KBM-7 (cell line): ENCODE measurements at places on chromosomes 16 and 17.
A peak's percentile ranks its signal among the peaks of the same experiment; 100 is the strongest.

- DNase-seq, result peak; percentile 72
Measured at GRCh38 chr16:19809121-19809635, 75.5 kb downstream of the GPRC5B start.

- no peak for DNase-seq
Measured at GRCh38 chr17:13378361-13378760, 223.4 kb downstream of the HS3ST3A1 start.

- DNase-seq, result no peak
Measured at GRCh38 chr17:13288248-13288647, 270.4 kb upstream of the ELAC2 start.

DNA sequence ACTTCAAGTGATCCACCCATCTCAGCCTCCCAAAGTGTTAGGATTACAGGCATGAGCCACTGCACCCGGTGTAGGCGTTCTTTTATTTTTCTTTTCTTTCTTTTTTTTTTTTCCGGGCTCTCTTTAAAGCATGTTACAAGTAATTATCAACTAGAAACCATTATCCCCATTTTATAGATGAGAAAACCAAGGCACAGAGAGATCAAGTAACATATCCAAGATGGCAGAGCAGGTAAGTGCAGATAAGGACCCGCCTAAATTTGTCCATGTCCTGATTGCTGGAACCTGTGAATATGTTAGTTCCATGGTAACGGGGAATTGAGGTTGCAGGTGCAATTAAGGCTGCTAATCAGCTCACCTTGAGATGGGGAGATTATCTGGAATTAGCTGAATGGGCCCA lies 54.4 kb downstream of the MFSD11 start:
- no peak for DNase-seq

- no peak for DNase-seq
Measured at GRCh38 chr17:3919123-3919624, 2.9 kb upstream of the P2RX1 start.

GRCh38 chr16:80167657-80168390 lies 373.0 kb upstream of the DYNLRB2 start:
- no peak for DNase-seq

DNA sequence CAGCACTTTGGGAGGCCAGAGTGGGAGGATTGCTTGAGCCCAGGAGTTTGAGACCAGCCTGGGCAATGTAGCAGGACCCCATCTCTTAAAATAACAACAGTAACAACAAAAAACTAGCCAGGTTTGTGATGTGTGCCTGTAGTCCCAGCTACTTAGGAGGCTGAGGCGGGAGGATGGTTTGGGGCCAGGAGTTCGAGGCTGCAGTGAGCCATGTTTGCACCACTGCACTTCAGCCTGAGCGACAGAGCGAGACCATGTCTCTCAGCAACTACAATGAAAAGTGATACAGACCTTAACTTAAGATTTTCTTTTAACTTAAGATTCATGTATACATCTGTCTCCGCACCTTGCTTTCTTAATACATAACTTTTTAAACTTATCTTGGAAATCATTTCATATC lies 17.2 kb downstream of the NKD1 start:
- no peak for DNase-seq

- DNase-seq, result no peak
Measured at GRCh38 chr17:6476076-6476809, 32.0 kb downstream of the PIMREG start.

- DNase-seq, result no peak
Measured at GRCh38 chr16:12513076-12513790, 290.5 kb downstream of the CPPED1 start.

DNA sequence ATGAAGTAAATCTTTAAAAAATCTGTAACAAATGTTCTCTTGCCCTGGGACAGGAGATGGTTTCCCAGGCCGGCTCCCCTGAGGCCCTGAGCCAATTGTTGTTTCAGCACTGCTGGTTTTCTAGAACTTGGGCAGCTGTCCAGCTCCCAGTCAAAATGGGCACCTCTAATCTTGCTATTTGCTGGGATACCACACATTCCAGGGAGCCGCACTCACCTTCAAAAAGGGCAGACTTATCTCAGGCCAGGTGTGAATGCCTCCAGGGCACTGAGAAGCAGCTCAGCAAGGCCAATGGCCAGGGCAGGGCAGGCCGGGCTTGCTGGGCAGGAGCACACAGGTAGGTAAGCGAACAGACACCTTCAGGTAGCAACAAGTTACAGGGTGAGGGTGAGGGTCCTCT lies 24.4 kb downstream of the TRIM16 start:
- DNase-seq, result no peak

DNA sequence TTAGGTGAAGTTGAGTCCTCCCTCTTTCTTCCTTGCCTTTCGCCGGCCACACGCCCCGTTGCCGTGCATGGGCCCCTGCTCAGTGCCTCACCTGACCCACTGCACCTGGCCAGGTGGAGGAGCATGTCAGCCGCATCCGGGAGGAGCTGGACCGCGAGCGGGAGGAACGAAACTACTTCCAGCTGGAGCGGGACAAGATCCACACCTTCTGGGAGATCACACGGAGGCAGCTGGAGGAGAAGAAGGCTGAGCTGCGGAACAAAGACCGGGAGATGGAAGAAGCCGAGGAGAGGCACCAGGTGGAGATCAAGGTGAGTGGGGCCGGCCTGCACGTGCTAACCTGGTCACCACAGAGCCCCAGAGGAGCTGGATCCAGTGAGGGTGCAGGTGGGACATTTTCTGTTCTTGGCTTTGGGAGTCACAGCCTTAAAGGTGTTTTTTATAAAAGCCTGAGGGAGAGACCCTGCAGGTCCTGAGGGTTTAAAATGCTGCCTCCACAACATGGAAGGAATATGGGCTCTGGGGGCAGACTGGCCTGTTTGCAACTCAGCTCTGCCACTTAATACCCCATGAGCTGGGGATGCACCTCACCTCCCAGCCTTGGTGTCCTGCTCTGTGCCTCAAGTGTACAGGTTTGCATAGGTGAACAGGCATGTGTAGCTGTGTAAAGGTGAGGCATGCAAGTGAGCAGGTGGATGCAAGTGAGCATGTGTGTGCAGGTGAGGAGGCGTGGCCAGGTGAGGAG lies 12.1 kb upstream of the DBNDD1 start:
- DNase-seq, result peak; percentile 20

DNA sequence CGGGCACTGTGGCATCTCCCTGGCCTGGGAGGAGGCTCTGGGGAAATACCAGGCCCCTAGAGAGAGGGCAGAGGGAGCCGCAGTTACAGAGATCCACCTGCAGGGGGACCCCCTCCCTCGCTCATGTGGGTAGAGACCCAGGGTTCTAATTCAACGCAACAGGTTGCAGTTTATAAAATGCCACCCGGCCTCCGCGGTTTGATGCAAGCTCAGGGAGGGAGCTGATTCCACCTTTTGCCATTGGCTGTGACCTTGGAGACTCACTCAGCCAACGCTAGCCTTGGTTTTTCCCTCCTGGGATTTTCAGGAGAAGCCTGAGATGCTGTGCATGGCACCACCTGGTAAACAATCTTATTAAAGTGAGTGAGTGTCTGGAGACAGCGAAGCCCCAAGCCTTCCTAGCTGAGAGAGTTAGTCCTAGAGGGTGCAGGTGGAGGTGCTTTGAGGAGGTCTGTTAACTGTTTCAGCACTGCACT lies 12.1 kb downstream of the TTLL6 start:
- peak; percentile 70 for DNase-seq

DNA sequence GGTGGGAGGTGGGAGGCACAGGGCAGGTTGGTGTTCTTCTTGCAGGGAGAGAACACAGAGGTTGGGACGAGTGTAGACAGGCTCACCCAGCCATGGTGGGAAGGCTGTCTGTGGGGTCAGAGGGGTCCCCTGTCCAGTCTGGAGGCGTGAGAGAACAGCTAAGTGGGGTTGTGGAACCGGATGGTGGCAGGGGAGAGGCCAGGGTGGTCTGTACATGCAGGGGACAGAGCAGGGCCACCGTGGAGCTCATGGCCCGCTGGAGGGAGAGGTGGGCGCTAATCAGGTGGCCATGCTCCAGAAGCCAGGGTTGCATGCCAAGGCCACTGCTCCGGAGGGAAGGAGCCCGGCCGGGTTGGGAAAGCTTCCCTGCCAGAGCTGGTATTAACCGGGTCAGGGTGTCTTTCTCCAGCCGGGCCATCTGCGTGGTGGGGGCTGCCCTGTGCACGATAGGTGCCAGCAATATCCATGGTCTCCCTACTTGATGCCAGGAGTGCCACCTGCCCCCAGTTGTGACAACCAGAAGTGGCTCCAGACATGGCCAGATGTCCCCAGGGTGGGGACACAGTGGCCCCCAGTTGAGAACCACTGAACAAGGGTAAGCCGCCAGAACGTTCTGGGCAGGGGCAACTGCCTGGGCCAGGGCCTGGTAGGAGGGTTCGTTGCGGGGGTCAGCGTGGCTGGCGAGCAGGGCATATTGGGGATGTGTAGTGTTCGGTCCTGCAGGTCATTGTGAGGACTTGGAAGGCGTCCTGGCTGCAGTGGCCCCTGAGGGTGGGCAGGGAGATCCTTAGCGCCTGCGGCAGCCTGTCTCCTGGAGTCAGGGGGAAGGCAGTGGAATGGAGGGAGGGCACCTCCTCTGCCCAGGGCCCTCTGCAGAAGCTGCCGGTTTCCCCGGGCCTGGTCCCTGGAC lies 5.1 kb downstream of the SNN start:
- no peak for DNase-seq

DNA sequence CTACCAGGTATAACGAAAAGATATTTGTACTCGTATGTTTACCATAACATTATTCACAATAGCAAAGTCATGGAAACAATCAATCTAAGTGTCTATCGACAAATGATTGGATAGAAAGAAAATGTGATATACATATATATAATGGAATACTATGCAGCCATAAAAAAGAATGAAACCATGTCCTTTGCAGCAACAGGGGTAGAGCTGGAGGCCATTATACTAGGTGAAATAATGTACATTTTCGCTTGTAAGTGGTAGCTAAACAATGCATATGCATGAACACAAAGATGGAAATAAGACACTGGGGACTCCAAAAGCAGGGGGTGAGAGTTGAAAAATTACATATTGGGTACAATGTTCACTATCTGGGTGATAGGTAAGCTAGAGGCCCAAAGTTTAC lies 124.0 kb downstream of the MYO1D start:
- no peak for DNase-seq

- DNase-seq, result peak; percentile 42
Measured at GRCh38 chr17:751269-752001, 629 bp downstream of the GEMIN4 start.

- peak; percentile 80 for DNase-seq
Measured at GRCh38 chr16:88464447-88465318, 11.6 kb downstream of the ZFPM1 start.

GRCh38 chr17:2235792-2236366 lies 67.7 kb downstream of the SMG6 start:
- DNase-seq, result no peak

- no peak for DNase-seq
Measured at GRCh38 chr16:588639-588888, 1.3 kb upstream of the RAB40C start.

- peak; percentile 35 for DNase-seq
Measured at GRCh38 chr16:67663151-67663876, 2.6 kb downstream of the PARD6A start.

DNA sequence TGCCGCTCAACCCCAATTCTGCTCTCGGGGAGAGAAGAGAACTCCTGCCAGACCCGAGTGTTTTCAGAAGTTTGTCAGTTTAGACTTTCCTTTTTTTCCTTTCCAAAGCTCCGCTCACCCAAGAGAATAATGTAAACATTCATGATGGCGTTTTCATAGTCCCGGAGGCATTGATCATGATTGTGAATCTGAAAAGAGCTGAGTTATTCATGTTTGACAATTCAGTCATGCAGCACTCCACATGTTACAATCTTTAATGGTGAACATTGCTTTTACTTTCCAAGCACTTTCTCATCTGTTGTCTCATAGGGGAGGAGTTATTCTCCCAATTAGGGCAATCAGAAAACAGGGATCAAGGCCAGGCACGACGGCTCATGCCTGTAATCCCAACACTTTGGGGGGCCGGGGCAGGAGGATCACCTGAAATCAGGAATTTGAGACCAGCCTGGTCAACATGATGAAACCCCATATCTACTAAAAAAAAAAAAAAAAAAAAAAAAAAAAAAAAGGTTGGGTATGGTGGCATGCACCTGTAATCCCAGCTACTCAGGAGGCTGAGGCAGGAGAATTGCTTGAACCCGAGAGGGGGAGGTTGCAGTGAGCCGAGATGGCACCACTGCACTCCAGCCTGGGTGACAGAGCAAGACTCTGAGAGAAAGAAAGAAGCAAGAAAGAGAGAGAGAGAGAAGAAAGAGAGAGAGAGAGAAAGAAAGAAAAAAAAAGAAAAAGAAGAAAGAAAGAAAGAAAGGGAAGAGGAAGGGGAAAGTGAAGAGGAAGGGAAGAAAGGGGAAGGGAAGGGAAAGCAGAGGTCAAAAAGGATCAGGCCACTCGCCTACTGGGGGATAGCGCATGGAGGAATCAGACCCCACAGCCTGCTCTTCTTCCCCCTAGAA lies 70.0 kb upstream of the TNRC6C start:
- DNase-seq, result no peak

- no peak for DNase-seq
Measured at GRCh38 chr17:17535957-17536356, 39.8 kb upstream of the RASD1 start.

GRCh38 chr17:17713839-17714238 lies 32.6 kb downstream of the RAI1 start:
- DNase-seq, result no peak

DNA sequence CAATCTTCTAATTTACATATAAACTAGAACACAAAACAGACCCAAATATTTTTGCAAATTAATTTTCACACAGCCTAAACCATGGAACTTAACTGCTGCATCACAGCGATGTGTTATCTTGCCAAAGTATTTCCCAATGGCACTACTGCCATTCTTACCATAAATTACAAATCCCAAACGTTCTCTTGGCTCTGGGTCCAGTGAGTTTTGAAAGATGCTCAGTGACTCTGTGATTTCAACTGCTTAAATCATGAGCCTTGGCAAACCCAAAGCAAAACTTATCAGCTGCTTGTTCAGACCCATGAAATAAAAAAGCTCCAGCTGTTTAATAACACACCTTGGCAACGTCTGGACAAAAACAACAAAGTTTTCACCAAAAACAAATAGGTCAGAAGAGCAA lies 223.0 kb downstream of the CA10 start:
- DNase-seq, result no peak

GRCh38 chr17:77675816-77676215 lies 282.7 kb upstream of the TNRC6C start:
- no peak for DNase-seq

- DNase-seq, result no peak
Measured at GRCh38 chr16:69260019-69260418, 51.1 kb upstream of the VPS4A start.

DNA sequence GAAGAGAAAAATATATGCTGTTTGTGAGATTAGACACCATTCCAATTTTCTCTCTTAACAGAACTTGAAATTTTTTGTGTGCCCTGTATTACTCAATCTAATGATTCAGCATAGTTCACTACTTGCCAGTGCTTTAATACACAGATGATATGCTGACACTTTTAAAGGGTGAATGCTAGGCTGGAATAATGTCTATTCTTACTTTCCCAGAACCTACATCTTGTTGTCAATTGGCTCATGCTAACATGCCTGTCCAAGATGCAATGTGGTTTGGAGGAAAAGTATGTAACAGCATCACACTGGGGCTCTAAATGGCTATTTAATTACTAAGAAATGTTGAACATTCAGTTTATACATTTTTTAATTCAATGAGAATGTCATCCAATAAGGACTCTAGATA lies 7.6 kb upstream of the MAP2K6 start:
- DNase-seq, result no peak
